Muscle of arm (tissue), 14 donors: ENCODE measurements at places on chromosomes 11 and 22. TPM values are rescaled to one million over a fixed set of nuclear protein-coding genes. Genes with fewer than 3 reads are reported as not detected.

Gene TMPRSS4
- polyA plus RNA-seq, result 0.05 TPM

DNA sequence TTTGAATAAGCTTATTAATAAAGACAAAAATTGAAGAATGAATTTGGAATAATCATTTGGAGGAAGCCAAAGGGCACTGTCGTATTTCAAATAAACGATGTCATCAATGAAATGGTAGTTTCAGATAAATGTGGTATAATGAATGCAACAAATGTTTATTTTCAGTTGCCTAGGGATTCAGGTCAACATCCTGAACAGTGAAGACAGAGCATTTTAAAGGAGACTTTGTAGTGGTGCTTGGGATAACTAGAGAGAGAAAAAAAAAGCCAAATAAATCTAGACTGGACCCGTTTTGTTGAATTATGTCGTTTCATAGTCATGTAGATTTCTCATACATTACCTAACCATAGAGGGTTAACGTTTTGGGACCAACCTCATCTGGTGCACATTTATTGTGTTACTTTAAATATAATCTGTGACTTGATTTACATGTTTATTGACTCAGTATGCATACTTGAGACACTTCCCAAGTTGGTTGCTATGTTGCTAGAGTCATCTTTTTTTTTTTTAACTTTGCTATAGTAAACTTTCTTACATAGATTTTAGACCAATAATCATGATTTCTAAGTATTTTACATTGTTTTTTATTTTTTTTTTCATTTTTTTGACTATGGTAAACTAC is 111.1 kb downstream of the NCAM1 start:
- DNase-seq, result no peak

GRCh38 chr11:130705670-130706421 is 210.4 kb downstream of the SNX19 start:
- no peak for DNase-seq

Gene MRGPRX2
- polyA plus RNA-seq, result not detected

Gene LARGE2
- polyA plus RNA-seq, result 0.55 TPM
